ENCODE measurements at places on chromosomes 11 and 22.

DNA sequence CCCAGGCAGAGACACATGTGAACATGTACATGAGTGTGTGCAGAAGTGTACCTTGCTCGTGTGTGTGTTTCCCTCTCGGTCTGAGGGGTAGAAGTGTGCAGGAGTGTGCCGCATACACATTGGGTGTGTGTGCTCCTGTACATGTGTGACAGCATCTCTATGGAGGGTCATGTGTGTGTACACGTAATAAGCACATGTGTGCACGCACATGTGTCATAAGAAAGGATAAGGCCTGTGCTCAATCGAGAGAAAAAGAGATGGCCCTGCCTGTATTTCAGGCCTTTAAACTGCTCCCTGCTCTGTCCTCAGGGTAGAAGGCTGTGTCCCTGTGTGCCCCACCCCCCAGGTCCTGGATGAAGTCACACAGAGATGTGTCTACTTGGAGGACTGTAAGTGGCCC, 61.8 kb downstream of the OTOG start:
- no peak for DNase-seq

GRCh38 chr22:50687829-50688228, 15.2 kb downstream of the SHANK3 start:
- no peak for DNase-seq

DNA sequence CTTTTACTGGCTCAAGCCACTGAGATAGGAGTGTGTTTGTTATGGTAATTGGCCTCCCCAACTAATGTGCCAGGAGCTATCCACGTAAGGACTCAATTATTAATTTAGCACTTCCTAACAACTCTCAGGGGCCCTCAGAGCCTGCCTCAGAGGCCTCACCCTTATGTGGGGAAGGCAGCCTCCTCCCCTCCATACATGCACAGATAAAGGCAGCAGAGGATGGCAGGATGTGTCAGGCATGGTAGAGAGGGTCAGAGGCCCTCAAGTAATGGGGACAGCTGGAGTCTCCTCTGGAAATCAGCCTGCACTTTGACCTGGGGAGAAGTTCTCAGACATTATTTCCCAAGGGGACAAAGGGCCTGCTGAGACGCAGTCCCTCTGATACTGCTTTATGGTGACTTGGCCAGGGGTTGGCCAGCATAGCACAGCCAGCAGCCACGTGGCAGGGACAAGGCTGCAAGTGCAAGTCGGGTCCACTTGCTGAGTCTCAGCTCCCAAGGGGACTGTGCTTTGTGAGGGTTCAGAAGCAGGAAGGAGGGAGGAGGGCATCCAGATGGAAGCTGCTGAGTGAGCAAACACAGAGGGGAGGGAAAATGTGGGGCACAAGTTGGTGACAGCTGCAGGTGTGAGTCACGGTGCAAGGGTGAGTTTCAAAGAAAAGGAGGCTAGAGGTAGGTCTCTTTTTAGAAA, 17.0 kb downstream of the MOGAT2 start:
- DNase-seq: no peak

DNA sequence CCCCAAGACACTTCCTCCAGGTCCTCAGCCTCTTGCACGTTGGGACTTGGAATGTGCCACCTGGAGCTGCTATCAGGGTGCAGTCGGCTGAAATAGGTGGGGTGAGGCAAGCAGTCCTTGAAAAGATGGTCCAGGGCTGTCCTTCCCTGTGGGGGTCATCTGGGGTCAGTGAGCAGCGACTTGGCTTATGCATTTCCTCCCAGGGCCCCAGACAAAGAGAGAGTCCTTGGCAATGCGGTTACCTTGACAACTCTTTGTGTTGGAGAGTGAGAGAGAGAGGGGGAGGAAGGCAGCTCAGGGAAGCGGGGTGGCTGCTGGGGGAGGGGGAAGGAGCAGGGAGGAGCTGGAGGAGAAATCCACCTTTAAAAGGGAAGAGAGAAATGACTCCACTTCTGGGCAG, 93.8 kb downstream of the MIAT start:
- peak; percentile 96 for DNase-seq

- no peak for DNase-seq
Measured at GRCh38 chr11:92861634-92862033, 107.8 kb upstream of the MTNR1B start.

DNA sequence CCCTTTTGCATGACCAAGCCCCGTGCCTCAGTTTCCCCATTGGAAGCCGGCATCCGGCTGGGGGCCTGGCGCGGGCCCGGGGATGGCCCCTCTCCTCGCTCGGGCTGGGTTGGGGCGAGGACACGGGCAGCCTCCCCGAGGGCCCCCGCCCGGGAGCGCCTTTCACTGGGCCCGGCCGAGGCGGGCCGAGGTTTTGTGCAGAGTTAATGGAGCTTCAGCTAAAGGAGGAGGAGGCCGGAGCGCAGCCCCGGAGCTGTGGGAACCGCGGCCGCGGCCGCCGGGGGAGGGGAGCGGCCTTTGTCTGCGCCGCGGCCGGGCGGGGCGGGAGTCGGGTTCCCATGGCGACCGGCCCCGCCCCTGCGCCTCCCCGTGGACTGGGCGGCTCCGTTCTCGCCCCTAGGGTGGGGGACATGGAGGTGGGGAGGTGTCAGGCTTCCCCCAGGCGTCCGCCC, 1.4 kb upstream of the MAPK11 start:
- peak; percentile 89 for DNase-seq

DNA sequence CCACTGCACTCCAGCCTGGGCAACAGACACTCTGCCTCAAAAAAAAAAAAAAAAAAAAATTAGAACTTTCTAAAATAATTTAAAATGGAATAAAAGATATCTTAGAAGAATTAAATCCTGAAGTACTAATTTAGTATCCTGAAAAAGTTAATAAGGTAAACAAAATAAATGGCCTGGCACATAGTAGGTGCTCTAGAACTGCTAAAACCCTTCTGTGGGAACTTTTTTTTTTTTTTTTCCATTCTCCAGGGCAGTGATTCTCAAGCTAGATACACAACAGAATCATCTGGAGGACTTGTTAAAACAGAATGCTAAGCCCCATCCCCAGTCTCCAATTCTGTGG, 65.3 kb downstream of the MAML2 start:
- no peak for DNase-seq

DNA sequence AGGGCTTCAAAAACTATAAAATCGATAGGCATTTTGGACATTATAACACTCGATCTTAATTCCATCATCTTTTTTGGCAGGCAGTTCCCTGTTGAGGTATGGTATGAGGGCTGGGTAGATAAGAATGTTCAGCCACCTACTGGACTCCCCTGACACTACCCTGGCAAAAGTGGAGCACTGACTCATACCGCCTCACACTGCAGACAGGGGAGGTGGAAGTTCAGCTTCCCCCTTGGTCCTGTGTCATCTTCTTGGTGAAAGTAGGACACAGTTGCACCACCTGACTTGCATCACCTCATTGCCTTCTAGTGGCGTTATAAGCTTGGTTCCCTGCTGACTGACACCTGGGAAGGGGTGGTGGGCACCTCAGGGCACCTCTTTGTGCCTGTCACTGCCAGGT, 30.4 kb downstream of the PAAF1 start:
- DNase-seq: no peak

- DNase-seq: peak; percentile 37
Measured at GRCh38 chr22:42399315-42400271, 32.6 kb downstream of the NFAM1 start.

DNA sequence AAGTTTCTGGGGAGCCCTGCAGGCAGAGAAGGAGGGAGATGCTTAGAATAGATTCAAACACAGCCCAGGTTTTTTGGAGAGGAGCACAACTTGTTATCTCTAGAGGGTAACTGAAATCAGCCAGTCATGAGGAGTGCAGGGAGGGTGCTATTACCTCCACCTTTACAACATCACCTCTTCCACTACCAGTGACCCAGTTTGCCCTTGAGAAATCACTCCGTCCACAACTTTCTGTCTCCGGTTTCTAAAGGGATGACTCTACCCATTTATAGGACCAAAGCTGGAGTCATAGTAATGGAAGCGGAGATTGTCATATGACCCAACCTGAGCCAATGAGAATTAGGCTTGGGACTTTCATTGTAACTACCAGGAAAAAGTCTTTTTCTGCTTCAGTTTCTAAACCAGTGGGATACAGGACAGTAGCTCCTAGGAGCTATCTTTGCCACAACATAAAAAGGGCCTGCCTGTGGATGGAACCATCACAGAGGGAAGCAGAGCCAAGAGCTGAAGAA, 131.2 kb upstream of the SERPIND1 start:
- no peak for DNase-seq

DNA sequence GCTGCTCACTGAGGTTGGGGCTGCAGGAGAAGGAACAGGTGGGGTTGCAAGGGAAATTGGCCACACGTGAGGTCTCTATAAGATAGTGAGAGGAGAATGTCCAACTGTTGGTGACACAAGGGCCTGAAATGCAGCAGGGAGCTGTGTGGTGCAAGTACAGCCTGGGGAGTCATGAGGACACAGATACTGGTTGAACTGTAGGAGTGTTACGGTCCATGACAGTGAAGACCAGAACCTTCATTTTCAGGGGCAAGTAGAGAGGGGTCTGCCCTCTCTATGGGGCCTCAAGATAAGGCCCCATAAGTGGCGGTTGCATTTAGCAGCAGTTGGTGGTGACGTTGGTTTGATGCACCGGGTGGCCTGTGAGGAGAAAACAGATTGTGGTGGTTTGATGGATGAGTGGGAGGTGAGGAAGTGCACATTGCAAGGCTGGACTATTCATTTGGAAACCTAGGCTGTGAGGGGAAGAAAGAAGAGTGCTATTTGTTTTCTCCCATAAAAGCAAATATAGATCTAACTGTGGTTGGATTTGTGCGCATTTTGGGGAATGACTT, 39.4 kb downstream of the MICAL2 start:
- DNase-seq: no peak

GRCh38 chr11:118051611-118052461, 25.0 kb upstream of the TMPRSS4 start:
- DNase-seq: no peak

- no peak for DNase-seq
Measured at GRCh38 chr22:30733181-30733631, 38.5 kb downstream of the OSBP2 start.

GRCh38 chr11:17974246-17974645, 38.6 kb downstream of the SERGEF start:
- DNase-seq: no peak

GRCh38 chr22:47691152-47691895, 928.9 kb downstream of the TBC1D22A start:
- DNase-seq: no peak

GRCh38 chr11:123407996-123408597, 22.0 kb upstream of the GRAMD1B start:
- peak; percentile 43 for DNase-seq

GRCh38 chr11:110463153-110463552, 33.4 kb downstream of the FDX1 start:
- peak; percentile 23 for DNase-seq

- DNase-seq: peak; percentile 39
Measured at GRCh38 chr11:127345819-127346459, 345.4 kb upstream of the KIRREL3 start.

DNA sequence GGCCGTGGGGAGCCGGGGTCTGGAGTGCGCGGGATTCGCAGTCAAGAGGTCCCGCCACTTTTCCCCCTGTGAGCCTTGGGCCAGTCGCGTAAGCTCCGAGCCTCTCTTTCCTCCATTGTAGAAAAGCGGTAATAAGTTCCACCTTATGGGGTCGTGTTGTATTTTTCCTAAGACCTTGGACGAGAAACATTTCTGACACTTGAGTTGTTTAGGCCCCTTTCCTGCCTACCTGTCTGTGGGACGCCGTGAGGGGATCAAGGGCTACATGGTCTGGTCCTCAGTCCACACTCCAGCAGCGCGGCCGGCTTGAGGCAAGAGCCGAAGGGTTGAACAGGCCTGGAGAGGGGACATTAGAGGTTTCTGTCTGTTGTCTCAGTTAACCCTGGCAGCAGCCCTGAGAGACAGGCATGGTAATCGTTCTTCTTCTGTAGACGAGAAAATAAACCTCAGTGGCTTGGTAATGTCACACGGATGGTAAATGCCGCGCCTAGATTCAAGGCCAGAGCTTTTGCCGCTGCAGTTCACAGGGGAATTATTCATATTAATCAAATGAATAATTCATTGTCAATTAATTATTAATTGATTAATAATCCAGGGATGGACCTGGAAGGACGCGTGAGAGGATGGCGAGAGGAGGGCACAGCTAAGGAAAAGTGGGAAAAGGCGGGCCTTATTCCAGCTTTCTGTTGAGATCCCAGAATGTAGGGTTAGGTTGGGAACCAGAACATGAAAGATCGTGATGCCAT, 545 bp downstream of the FEN1 start:
- no peak for DNase-seq

GRCh38 chr11:45945397-45945999, 23.0 kb downstream of the LARGE2 start:
- no peak for DNase-seq

GRCh38 chr22:47148956-47149728, 386.7 kb downstream of the TBC1D22A start:
- no peak for DNase-seq

GRCh38 chr11:1012740-1013630, 23.5 kb downstream of the MUC6 start:
- DNase-seq: no peak

DNA sequence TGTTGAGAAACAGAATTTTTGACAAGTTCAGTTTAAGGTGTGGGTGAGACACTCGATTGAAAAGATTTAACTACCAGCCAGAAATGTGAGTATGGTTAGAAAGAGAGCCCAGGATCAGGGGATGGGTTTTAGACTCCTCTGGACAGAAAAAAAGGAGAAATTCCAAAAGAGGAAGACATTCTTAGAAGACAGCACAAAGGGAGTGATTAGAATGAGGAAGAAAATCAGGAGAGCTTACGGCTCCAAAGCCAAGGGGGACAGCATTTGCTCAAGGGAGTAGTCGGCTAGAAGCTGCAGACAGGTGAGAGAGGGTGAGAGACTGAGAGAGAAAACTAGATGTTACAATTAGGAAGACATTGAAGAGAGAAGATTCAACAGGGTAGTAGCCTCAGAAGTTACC, 166.1 kb downstream of the ADAMTS15 start:
- no peak for DNase-seq

GRCh38 chr11:114167355-114167754, 107.8 kb downstream of the ZBTB16 start:
- no peak for DNase-seq

GRCh38 chr11:1458340-1459218, 28.0 kb downstream of the MOB2 start:
- DNase-seq: peak; percentile 35

GRCh38 chr11:58905721-58906547, 33.4 kb upstream of the GLYATL1 start:
- DNase-seq: peak; percentile 86

DNA sequence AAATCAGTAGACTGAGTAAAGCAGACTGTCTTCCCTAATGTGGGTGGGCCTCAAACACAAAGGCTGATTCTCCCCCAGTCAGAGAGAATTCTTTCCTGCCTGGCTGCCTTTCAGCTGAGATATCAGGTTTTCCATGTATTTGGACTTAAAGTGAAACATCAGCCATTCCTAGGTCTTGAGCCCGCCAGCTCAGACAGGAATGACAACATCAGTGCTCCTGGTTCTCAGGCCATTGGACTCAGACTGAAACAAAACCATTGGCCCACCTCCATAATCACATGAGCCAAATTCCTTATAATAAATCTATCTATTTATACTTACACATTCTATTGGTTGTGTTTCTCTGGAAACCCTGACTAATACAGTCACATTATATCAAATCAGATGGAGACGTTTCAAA, 56.7 kb upstream of the CLPB start:
- DNase-seq: no peak

Measured in neuronal stem cell (in vitro differentiated cells).